GM10248 (cell line): ENCODE measurements at places on chromosomes 6 and 20.

GRCh38 chr6:52718550-52718949 is 44.7 kb downstream of the GSTA2 start:
- no peak for DNase-seq

- DNase-seq: no peak
Observed at GRCh38 chr6:9405369-9405768, 970.0 kb upstream of the SLC35B3 start.

GRCh38 chr6:38022688-38023087 is 203.2 kb downstream of the ZFAND3 start:
- DNase-seq: no peak

DNA sequence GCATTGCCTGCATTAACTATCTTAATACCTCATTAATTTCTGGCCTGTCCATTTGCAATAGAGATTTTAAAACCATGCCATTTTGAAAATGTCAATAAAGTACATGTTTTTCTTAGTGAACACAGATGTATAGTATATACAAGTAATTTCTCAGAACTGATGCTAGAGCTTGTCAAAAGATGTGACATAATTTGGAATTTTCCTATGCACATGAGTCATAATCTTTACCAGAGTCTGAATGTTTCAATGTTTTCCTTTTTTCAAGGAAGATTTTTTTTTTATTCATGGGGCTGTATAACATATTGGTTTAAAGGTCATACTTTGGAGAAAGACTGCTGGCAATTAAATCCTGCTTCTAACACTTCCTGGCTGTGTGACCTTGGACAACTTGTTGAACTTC is 1347.5 kb upstream of the ADGRB3 start:
- DNase-seq: no peak

DNA sequence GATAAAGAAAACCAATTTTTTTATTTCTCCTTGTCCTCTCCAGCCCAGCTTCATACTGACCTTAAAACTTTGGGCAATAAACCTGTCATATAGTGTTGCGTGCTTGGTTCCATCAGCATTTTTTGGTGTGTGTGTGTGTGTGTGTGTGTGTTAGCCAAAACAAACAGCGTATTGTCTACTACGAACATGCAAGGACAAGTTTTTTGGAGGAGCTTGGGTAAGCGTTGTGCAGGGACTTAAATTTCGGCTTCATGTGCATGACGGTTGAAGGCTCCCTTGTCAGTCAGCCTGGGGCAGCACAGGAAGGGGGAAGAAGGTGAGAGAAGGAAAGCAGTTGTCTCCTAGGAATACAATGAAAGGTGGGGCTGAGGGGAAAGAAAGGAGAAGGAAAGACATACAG is 62.0 kb upstream of the PAX1 start:
- DNase-seq: no peak

DNA sequence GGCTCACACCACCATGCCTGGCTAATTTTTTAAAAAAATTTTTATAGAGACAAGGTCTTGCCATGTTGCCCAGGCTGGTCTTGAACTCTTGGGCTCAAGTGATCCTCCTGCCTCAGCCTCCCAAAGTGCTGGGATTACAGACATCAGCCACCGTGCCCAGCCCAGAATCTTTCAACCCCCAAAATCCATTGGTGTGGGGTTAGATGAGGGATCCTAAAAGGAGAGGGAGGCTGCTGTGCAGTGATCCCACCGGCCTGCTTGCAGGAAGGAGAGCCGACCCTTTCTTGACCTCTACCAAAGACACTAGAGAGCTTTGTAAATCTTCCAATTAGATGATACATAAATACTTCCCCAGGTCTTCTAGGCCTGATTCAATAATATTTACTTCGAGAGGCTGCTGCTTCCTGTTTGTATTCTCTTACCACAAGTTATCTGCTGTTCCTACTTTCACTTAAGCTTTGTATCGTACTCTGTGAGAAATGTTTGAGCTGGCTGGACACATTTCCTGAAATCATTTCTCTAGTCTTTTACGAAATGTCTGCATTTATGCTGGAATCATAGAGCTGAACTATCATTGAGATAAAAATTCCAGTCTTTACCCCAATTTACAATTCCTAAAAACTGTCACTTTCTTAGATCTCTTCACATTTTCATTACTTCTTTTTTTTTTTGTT is 49.3 kb upstream of the IER3 start:
- DNase-seq: peak; percentile 74

- DNase-seq: no peak
Observed at GRCh38 chr6:38218235-38218634, 398.7 kb downstream of the ZFAND3 start.

- DNase-seq: no peak
Observed at GRCh38 chr6:91788501-91788900, 1201.6 kb upstream of the MAP3K7 start.

- no peak for DNase-seq
Observed at GRCh38 chr6:169188475-169188874, 65.2 kb downstream of the THBS2 start.

DNA sequence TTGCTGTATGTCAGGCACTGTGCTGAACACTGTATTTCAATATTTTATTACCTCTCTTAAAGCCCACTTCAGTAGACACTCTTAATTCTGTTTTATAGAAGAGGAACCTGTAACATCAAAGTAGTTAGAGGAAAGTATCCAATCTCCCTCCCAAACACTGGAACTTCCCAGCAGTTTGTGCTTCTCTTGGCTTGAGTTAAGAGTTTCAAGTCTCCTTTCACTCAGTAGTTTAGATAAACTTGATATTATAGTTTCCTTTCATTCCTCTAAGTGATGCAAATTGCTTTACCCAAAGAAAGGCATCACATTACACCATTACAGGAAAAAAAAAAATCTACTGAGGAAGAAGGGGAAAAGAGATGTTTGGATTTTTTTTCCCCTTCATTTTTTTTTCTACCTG is 164.3 kb downstream of the TSHZ2 start:
- DNase-seq: no peak

DNA sequence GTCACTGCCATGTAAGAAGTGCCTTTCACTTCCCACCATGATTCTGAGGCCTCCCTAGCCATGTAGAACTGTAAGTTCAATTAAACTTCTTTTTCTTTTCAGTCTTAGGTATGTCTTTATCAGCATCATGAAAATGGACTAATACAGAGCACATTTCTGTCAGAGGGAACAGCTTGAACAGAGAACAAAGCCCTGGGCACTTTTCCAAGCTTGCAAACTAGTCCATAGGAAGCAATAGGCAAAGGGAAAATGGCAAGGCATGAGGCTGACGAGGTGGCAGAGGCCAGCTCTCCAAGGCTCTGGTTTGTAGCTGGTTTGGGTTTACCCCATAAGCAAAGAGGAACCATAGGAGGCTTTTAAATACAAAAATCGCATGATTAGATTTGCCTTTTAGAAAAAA is 185.1 kb upstream of the HDDC2 start:
- no peak for DNase-seq

- DNase-seq: no peak
Observed at GRCh38 chr6:89944826-89945407, 50.6 kb downstream of the GJA10 start.

GRCh38 chr6:75244063-75244584 is 523 bp upstream of the COX7A2 start:
- no peak for DNase-seq

DNA sequence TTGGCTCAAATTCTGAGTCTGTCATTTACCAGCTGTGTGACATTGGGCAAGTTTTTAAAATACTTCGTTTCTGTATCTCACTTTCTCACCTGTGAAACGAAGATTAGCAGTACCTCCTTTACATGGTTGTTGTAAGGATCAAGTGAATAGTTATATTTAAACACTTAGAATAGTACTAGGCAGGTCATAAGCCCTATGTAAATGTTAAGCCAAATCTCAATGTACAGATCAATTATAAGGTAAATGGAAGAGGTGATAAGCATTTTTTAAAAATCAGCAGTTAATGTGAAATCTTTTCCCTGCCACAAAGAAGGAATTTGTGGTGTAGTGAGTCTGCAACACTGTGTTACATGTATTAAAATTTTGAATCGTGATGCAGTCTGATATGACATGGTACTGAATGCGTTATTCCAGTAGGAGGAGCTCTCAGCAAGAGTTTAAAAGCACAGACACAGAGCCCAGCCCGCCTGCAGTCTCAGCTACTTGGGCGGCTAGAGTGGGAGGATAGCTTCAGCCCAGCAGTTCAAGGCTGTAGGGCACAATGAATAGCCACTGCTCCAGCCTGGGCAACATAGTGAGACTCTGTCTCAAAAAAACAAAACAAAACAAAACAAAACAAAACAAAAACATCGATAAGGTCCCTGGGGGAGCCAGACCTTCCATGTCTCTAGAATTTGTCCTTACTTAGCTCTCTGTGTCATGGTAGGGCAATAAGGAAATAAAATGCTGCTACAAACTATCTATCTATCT is 46.0 kb downstream of the GTF2H5 start:
- DNase-seq: peak; percentile 73

DNA sequence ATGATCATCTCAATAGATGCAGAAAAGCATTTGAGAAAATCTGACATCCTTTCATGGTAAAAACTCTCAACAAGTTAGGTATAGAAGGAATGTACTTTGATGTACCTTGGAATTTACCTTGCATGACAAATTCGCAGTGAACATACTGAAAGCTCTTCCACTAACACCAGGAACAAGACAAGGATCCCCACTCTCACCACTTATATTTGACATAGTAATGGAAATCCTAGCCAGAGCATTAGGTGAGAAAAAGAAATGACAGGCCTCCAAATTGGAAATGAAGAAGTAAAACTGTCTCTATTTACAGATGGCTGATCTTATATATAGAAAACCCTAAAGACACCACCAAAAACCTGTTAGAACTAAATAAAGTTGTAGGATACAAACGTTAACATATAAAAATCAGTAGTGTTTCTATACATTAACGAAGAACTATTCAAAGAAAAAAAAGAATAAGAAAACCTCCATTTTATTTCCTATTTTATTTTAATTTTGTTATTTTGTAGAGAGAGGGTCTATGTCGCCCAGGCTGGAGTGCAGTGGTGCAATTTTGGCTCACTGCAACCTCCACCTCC is 26.9 kb downstream of the PCNA start:
- DNase-seq: no peak
